ENCODE measurements at places on chromosomes 1 and 21.

DNA sequence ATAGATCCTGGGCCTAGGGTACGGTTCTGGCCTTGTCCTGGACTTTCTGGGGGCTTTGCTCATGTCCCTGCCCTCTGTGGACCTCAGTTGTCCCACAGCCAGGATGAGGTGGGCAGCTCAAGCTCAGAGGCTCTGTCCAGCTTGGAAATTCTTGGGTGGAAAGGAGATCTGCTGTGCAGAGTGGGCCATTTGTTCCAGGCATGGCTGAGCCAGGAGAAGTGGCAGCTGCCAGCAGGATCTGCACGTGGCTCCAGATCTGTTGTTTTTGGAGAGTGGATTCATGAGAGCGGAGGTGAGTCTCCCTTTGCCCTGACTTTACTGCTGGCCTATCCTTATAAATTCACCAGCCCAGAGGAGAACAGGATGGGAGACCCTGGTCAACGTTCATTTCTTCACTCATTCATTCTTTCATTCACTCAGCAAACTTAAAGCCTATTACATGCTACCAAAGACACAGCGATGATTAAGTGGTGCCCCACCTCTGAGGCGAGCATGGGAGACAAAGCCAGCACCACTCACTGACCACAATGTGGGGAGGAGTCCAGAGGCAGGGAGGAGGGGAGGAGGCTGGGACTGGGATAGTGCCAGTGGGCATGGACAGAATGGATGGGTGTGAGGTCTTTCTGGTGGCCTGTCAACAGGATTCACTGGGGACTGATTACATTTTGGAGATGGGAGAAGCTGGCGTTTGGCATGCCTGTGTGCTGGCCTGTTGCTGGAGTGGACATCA is 205.1 kb downstream of the TRABD2B start:
- DNase-seq: no peak

- DNase-seq: no peak
Observed at GRCh38 chr21:16195538-16195910, 465.7 kb downstream of the USP25 start.

- no peak for DNase-seq
Observed at GRCh38 chr1:22594396-22594795, 31.1 kb downstream of the EPHA8 start.

DNA sequence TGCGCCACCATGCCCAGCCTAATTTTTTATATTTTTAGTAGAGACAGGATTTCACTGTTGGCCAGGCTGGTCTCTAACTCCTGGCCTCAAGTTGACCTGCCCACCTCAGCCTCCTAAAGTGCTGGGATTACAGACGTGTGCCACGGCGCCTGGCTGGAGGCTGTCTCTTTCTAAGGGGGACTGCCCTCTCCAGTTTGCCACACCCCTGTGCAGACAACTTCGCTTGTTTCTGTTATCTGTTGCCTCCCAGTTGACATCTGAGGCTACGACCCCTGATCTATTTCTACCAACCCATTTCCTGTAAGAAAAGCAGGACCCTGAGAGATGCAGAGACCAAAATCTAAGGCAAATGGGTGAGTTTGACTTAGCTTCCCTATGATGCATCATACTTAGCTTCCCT is 24.0 kb upstream of the VASH2 start:
- no peak for DNase-seq

DNA sequence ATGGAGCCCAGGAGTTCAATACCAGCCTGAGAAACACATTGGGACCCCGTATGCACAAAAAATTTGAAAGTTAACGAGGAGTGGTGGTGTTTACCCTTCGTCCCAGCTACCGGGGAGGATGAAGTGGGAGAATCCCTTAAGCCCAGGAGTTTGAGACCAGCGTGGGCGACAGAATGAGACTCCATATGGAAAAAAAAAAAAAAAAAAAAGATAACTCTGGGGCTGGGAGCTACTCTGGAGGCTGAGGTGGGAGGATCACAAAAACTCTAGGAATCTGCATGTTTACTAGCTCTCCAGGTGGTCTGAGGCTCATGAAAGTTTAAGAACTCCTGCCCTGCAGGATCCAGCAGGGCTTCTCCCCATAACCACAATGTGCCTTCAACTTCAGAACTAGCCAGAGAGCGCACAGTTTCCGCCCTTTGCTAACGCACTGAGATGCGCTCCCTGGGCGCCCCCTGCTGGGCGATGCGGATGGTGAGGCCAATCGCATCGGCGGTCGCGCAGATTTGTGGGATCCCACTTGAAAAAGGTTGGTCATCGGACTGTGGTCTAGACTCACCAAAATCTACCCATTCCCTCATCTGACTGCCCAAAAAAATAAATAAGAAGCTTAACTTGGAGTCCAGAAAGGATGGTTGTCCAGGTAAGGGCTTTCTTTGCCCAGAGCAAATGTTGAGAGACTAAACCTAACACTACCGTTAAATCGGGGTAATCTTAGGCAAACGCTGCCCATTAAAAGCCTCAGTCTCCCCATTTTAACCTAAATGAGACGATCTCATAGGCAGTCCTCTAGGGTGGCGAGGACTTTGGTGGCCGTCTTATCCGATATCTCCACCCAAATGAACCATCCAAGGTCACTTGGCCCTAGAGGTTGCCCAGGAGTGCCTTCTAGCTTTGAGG is 8.8 kb downstream of the ZNF683 start:
- no peak for DNase-seq

DNA sequence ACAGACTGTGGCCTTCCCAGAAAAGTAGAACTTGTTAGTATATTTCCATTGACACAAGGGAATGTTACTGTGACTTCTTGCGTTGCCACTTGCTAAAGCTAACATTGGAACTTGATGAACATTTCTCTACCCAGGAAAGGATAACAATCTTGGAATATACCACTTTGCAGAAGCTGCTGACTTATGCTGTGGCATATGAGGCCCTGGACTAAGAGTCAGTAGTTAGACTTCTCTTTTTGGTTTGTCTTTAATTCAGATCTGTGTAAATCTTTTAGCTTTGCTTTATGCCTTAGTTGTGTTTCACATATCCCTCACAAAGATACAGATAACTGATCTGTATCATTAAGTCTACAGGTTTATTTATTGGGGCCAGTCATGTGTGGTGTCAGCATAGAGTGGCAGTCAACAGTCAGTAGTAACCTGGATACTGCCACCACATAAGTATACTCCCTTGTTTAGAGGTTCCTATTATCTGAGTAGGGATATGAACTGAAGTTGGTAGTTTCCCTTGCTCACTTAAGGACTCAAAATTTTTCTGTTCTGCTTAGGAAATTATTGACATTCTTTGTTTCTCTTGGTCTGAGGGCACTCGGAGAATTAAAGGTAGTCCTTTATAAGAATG is 14.7 kb downstream of the RNF2 start:
- no peak for DNase-seq

DNA sequence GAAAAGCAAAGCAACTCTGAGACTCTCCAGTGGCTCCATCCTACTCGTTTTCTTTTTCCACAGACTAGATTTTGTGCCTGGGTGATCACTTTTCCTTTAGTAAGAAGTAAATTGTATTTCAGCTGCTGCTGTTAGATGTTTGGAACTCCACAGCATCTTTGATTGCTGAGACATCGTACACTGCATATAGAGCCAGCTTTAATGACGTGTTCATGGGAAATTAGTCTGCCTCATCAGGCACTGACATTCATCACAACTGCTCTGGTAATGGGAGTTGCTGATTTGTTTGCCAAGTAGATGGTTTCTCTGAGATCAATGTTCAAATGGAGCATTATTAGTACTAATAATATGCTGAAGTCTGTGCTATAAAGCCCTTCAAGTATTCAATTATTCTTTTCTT is 573.8 kb upstream of the NR5A2 start:
- DNase-seq: peak; percentile 36

GRCh38 chr1:201673093-201673492 is 134.2 kb downstream of the NAV1 start:
- no peak for DNase-seq
